ENCODE measurements at places on chromosomes 3 and 15.
A peak's percentile ranks its signal among the peaks of the same experiment; 100 is the strongest.

DNA sequence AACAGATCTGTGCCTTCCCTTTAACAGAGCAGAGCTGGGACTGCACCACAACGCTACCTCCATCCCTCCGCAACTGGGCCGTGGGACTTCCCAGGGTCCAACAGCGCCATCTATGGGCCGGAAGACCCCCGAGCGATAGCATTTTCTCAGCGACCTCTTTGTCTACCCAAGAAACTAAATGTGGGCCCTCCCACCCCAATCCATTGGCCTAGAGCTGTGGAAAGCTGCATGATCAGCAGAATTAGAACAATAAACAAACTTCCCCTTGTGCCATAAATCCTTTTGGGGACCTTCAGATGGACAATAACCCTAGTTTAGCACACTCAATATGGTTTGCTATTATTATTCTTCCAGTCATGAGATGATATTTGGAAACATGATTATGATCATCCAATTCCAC is 74.8 kb upstream of the NTRK3 start:
- no peak for DNase-seq

GRCh38 chr3:129195731-129196256 is 12.1 kb upstream of the CNBP start:
- DNase-seq: peak; percentile 75

DNA sequence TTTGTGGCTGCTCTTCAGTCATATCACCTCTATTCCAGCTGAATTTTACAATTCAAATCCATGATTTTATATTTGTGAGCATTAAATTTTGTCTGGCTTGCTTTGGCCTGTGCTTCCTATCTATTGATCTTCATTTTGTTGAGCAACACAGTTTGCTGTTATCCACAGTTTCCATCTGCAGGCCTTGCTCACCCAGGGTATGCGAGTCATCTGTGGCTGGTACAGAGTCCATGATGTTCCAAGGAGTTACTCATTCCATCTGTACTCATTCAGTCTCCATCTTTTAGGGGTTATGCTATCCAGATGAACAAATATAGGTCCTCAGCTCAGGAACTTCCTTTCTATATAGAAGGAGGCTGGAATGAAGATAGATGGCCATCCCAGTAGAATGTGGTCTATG is 70.1 kb upstream of the CCK start:
- no peak for DNase-seq

DNA sequence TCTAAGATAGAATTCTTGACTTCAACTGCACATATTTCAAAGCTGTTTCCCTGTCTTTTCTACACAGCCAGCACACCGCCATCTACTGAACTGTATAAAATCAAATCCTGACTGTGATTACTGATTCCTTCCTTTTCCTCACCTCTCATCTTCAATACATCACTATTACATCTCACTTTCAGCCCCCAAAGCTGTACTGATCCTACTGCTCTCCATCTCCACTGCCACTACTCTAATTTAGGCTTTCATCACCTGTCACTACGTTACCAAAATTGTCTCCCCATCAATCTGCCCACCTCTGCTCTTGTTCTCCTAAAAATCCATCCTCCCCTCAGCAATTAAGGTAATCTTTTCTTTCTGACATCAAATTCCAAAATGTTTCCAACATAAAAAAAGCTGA is 4.5 kb upstream of the CCDC39 start:
- no peak for DNase-seq

DNA sequence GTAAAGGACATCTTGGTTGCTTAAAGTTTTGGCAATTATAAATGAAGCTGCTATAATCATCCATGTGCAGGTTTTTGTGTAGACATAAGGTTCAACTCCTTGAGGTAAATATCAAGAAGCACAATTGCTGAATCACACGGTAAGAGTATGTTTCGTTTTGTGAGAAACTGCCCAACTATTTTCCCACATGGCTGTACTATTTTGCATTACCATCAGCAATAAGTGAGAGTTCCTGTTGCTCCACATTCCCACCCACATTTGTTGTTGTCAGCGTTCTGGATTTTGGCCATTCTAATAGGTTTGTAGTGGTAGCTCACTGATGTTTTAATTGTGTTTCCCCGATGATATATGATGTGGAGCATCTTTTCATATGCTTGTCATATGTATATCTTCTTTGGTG is 118.5 kb upstream of the KCNMB2 start:
- DNase-seq: no peak

- peak; percentile 28 for DNase-seq
Measured at GRCh38 chr3:65439641-65440284, 599.0 kb downstream of the MAGI1 start.

DNA sequence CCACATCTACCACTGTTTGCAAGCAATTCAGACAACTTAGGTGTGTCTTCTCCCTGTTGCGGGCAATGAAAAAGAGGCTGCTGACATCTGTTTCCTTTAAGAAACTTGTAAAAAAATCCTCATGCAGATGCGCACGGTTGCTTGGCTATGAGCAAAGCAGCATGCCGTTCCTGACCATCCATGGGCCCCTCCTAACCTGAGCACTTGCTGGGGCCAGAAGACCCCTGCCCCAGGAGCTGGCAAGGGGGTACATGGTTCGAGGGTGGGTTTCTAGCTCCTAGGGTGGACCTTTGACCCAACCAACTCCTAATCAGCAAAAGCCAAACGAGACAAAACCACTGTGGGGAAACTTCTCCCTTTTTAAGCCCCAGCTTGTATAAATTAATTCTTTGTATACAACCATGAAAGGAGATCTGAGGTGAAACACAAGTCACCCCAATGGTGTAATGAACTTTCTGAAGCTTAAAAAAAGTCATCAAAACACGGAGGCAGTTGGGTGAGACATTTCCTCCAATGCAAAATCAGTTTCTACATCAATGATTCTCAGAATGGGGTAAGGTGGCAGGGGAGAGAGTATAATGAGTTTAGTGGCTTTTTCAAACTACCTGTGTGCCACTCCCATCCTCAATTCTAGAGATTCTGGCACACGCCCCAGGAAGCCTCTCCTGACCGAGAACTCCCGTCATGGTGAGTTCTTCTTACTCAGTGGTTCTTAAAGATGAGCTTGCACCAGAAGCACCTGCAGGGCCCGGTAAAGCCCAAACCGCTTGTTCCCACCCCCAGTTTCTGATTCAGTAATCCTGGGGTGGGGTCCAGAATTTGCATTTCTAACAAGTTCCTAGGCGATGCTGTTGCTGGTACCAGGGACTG is 44.1 kb downstream of the CPN2 start:
- DNase-seq: peak; percentile 31

GRCh38 chr15:53233801-53234200 is 443.7 kb upstream of the ONECUT1 start:
- DNase-seq: no peak

DNA sequence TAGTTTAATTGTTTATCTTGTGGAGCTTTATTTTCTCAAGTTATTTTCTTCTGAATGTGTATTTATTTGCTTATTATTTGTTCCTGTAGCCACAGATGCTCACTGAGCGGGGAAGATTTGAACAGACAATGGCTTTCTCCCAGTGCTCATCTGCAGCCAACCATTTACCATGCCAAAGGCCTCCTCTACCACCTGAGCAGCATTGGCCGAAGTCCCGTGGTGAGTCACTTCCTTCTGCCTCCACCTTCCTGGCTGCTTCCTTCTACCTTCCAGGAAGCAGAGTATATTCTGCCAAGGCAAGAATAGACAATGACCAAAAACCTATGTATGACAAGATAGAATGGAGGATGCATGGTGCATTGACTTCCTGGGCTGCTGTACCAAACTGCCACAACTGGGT is 443.1 kb downstream of the AGBL1 start:
- no peak for DNase-seq

GRCh38 chr3:34842706-34843480 is 796.4 kb upstream of the ARPP21 start:
- no peak for DNase-seq

DNA sequence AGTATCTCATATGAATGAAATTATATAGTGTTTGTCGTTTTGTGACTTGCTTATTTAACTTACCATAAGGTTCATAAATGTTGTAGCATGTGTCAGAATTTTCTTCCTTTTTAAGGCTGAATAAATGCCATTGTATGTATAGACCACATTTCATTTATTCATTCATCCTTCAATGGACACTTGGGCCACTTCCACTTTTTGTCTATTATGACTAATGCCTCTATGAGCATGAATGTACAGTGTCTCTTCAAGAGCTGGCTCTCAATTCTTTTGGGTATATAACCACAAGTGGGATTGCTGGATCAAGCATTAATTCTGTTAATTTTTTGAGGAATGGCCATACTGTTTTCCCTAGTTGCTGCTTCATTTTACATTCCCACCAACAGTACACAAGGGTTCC is 156.1 kb downstream of the VPS8 start:
- DNase-seq: no peak

DNA sequence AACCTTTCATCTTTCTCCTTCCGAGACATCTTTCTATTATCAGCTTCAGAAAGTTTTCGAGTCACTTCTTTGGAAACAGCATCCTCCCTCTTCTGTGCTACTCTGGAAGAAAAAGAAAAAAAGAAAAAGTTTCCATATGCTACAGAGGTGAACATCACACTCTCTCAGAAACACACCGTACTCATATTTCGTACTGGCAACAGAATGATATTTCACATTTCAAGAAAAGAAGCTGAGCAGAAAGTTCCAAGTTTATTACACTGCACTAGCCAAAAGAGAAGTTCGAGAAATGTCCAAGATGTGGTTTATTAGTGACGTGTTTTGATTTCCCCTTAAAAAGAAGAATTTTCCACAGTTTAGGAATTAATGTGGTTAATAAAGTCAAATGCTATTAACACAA is 6.0 kb downstream of the SSR3 start:
- DNase-seq: no peak

- DNase-seq: no peak
Measured at GRCh38 chr3:67661089-67661488, 6.7 kb upstream of the SUCLG2 start.

DNA sequence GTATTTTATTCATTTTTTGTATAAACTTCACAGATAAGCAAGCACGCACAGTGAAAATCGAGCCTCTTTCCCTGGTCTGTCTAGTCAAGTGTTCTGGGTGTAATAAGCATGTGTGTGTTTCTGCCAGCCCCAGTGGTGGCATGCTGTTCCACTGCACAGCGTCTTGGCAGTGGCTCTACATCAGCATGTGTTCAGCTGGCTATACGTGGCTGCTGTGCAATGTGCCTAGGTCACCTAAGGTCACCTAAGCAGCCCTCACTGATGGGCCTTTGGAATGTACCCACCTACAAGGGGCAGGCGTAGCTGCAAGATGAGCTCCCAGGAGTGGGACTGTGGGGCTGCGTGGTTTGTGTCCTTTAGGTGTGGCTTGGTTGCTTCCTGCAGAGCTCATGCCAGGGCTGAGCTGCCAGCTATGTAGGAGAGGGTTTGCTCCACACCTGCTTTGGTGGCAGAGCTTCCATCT is 4.9 kb downstream of the LIMD1 start:
- no peak for DNase-seq

DNA sequence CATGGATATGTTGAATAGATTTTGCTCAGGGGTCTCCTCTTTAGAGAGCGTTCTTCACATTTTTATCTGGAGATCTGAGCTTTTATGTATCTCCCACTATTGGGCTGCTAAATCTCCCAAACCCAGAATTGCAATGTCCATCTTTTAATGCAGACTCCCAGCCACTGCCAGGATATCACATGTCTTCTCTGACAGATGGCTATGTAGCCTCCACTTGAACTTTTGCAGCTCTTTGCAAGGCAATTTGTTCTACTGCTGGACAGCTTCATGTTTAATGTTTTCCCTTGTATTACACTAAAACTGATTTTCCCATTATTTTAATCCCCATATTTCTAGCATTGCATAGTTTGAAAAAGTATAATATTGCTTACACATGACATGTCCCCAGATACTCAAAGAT is 177.2 kb downstream of the LPP start:
- no peak for DNase-seq

DNA sequence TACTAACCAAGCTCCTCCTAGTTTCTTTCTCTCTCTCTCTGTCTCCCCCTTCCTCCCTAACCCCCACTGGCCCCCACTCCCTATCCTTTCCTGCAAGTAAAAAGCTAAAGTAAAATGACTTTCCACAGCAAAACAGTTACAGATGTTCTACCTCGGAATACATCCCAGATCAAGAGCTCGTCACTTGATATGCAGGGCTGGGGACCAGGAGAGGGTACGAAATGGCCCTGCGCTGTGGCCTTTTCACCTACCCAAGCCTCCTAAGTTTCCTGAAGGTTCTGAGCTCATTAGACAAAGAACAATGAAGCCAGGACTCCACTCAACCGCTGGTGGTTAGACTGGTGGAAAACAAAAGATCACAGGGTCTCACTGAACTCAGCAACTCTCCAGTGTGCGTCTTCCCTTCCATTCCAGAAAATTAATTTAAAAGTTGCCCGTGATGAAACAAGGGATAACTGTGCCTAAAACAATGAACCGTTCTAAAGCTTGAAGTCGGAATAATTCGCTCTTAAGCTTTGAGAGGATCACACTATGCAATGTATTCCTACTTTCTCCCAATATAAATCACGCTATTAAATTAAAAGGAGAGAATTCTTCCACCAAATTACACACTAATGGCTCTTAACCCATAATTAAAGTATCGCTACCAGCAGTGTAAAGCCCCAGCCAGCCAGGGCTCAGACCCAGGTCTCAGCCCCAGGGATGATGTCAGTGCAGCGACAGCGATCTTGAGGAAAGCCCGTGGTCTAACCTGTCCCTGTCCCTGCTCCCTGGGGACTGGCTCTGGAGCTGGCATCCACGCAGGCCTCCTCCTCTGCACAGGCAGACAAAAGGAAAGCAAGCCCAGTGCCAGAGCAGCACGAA is 5.0 kb downstream of the VGLL4 start:
- no peak for DNase-seq

GRCh38 chr3:183430325-183430957 is 2.0 kb upstream of the MCF2L2 start:
- DNase-seq: no peak

- no peak for DNase-seq
Measured at GRCh38 chr3:97862582-97862981, 40.8 kb downstream of the CRYBG3 start.

GRCh38 chr3:186691676-186692075 is 25.5 kb upstream of the KNG1 start:
- no peak for DNase-seq

DNA sequence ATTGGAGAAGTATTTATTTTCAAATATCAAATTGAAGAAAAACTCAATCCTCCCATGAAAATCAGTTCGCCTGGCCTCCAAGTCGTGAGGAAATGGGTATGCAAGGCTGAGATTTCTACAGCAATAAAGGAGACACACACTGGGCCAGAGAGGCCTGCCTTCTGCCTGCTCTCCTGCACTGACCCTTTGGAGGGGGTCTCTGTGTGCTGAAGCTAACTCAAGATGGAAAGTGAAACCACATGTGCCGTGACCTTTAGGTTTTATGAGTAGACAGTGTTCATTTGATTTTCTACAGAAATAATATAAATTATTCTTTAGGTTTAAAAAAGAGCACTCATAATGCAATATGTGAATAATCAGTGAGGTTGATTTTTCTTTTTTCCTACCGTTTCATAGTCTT is 11.9 kb upstream of the SLC22A13 start:
- DNase-seq: no peak

- no peak for DNase-seq
Measured at GRCh38 chr15:66783314-66783713, 81.3 kb downstream of the SMAD6 start.

Measured in AML-193 (cell line).